ENCODE measurements at places on chromosomes 3 and 15.

DNA sequence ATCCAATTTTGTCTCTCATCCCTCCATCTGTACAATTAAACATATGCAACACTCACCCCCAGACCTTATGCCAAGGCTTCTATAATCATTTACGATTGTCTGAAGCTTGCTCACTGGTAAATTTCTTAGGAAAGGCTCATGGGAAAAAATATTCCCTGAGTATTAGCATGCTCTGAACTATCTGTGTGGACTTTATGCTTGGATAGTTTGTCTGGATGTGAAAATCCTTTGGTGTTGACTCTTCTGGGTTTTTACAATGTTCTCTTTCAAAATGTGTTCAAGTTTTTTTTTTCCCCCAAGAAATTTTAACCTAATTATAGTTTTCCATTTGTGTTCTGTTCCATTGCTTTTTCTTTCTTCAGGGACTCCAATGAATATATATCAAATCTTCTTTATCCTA is 19.9 kb upstream of the TTBK2 start:
- no peak for DNase-seq

DNA sequence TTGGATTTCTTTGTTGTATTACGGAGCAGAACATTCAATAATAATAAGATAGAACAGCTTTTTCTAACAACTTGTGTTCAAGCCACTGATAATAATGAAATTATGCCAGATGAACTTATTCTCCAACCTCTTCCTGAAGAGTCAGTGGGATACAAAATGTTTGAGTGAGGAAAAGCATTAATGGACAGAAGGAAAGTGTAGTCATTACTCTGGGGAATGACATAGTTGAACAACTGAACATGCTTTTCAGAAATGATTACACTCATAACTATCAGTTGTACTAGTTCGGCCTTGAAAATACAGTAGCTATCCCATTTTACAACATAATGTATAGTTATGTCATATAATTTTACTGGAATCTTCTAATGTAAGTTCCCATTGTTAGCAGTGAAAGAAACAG is 55.9 kb downstream of the ALCAM start:
- DNase-seq: no peak

- DNase-seq: no peak
Observed at GRCh38 chr3:175258763-175259162, 399.6 kb downstream of the NAALADL2 start.

DNA sequence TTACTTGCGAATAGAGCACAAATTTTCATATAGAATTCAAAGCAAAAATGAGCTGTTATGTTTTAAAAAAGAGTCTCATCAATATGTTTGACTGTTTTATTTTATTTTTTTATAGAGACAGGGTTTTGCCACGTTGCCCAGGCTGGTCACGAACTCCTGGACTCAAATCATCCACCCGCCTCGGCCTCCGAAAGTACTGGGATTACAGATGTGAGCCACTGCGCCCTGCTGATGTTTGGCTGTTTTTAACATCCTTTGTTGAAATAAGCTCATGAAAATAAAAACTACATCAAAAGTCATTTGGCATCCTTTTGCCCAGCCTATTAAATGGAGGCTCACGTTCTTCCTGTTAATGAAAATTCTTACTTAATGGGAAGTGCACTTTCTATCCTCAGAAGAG is 154.7 kb downstream of the ATP10A start:
- DNase-seq: no peak

DNA sequence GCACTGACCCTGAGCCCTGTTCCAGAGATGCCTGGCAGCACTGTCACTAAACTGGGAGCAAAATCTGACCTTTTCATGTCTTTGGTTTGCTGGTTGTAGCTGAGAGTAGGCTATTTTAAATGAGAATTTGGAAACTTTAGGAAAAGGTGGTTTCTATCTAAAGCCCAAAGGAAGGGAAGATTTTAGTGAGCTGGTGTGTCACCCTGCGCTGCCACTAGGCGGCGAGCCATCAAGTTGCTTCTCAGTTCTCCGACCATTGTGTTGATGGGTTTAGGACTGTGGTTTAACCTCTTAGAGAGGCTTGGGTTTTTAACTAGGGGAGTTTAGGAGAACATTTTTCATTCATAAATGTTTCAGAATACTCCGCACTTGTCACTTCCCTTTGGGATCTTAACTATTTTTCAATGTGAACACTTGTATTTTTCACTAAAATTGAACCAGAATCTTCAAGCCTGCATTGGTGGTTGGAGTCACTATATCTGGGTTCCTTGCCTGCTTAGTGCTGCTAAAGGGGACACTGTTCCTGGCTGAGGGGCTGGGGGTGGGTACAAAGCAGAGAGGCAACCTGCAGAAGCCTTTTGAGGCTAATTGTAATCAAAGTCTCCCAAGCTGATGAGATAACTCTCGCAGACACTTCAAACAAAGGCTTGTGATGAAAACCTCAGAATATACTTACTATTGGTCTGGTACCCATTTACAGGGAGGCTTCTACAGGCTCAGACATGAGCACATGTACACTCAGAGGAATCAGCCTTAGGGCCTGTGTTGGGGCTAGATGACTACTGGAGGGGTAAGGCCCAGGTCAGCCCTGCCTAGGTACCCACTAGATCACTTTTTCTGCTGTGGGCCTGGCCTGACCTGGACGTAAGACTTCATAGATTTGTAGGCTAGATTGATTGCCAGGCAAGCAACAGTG is 16.8 kb downstream of the EXOSC7 start:
- DNase-seq: no peak
